ENCODE measurements at places on chromosomes 7 and 10. TPM values are rescaled to one million over a fixed set of nuclear protein-coding genes. Genes with fewer than 3 reads are reported as not detected.

- H3K4me3 ChIP-seq, result no peak overlapping the region
- H3K27me3 ChIP-seq, result no peaks in the 10 kb centered on the region
- no peak for DNase-seq
- H3K27ac ChIP-seq, result no peak overlapping the region
- no peaks in the 10 kb centered on the region for H3K4me1 ChIP-seq
- no peaks in the 10 kb centered on the region for H3K36me3 ChIP-seq
Observed at GRCh38 chr7:135197906-135198655, 13.2 kb downstream of the WDR91 start.

DNA sequence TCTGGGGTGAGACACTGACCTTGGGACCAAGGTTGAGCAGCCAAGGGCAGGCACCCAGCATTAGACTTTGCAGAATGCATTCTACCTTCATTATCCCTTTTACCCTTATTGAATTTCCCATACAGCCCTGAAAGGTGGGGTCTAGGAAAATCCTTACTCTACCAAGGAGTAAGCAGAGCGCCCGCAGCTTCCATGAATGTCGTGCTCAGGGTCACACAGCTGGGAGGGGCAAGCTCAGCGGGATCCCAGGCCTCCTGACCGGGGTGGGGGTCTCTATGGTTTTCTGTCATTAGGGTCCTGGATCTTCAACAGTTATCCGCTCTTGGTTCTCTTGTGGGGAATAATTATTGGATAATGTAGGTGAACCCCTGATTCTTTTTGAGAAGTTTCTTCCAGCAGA, 30.7 kb upstream of the BTBD16 start:
- no peak overlapping the region for H3K4me3 ChIP-seq
- no peak for DNase-seq
- H3K36me3 ChIP-seq, result no peaks in the 10 kb centered on the region

DNA sequence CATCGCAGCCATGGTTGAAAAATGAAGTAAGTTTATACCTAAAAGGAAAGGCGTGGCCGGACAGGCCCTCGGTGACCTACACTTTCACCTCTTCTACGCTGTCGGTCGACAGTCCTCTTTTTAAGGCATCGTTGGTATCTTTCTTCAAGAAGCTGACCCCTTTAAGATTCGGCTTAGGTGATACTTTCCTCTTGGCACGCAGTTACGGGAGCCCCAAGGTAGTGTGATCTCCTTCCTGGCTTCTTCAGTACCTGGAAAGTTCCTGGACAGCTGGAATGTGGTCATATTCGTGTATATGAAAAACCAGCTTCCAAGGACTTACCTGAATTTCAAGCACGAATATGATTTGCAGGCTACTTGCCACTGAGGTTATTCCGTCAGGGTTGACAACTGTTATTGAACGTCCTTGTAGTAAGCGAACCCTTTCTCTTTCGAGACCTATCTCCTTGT, 885 bp upstream of the SYPL1 start:
- no peak for DNase-seq
- no peaks in the 10 kb centered on the region for H3K4me1 ChIP-seq
- H3K27ac ChIP-seq, result peak overlapping the region; percentile 100
- no peaks in the 10 kb centered on the region for H3K27me3 ChIP-seq
- no peak overlapping the region for H3K4me3 ChIP-seq

DNA sequence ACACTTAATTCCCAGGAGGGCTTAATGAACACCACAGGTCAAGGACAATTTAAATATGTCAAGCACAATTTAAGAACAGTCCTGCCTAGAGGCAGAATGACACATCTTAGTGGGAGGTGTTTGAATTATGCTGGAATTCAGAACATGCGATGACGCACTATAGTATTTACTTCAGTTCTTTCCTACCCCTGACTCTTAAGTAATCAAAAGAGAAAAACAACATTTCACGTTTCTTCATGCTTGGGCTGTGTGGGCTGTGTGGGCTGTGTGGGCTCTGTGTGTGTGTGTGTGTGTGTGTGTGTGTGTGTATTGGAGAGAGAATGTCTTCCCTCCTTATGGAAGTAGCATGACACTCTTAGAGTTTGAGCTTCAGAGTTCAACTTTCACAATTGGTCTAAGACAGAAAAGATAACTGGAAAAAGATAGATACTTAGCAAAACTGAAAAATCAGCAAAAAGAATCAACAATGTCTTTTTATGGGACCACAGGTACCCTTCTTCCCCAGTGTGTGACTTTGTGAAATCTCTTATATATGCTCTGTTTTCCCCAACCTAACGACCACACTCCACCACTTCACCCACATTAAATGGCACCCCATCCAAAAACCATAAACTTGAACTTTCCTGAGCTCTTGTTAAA, 33.7 kb upstream of the CABCOCO1 start:
- peak overlapping the region; percentile 44 for H3K27ac ChIP-seq
- DNase-seq, result peak; percentile 20
- H3K27me3 ChIP-seq, result no peaks in the 10 kb centered on the region
- no peaks in the 10 kb centered on the region for H3K36me3 ChIP-seq
- H3K4me3 ChIP-seq, result no peak overlapping the region

DNA sequence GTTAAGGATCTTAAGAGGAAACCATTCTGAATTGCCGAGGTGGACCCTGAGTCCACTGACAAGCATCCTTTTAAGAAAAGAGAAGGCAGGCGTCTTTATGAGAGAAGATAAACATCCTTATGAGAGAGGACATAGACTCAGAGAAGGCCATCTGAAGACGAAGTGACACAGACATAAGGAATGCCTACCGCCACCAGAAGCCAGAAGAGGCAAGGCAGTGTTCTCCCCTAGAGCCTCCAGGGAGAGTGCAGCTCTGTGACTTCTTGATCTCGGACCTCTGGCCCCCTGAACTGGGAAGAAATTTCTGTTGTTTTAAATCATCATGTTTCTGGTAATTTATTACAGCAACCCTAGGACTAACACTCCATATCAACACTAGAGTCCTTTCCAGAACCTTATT, 25.2 kb upstream of the ING3 start:
- no peak overlapping the region for H3K4me3 ChIP-seq
- no peaks in the 10 kb centered on the region for H3K27me3 ChIP-seq
- no peaks in the 10 kb centered on the region for H3K36me3 ChIP-seq

DNA sequence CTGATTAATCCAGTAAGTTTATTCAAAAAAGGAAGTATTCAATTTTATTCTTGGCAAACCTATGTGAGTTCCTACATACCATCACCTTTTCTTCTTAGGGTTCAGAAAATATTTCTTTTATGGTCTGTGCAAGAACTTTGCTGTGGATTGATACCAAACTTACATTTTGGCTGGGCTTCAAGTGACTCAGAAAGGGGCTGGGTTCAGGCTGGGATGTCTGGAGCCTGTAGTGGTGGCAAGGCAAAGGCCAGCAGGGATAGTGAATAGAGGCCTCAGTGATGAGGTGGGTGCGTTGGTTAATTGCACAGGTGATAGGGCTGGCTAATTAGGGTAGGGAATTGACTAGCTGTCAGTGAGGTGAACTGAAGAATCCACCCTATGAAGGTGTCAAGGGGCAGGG, 40.2 kb upstream of the ATXN7L1 start:
- no peaks in the 10 kb centered on the region for H3K36me3 ChIP-seq
- no peaks in the 10 kb centered on the region for H3K27me3 ChIP-seq
- no peak overlapping the region for H3K27ac ChIP-seq
- no peak overlapping the region for H3K4me3 ChIP-seq
- no peaks in the 10 kb centered on the region for H3K4me1 ChIP-seq
- DNase-seq, result no peak

DNA sequence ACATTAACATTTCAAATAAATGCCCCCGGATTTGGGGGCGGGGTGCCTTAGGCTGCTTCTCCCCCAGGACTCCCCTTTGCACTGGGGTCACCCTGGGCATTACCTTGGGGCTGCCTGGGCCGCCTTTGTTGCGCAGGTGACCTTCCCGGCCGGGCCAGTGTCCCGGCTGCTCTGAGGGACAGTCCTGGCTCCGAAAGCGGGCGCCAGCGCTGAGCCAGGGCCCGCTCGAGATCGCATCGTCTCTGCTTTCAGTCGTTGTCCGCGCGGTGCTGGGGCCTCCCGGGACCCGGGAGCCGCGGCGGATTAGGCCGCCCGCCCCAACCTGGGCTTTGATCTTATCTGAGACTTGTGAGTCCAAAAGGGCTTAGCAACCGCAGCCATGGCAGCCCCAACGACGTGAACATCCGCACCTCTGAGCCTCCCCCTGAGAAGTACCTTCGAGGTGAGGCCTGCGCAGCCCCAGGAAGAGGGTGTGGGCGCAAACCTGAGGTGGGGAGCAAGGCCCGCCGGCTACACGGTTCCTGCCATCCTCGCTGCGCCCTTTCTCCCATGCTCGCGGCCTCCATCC, 14.8 kb upstream of the WAPL start:
- H3K36me3 ChIP-seq, result no peaks in the 10 kb centered on the region
- no peaks in the 10 kb centered on the region for H3K4me1 ChIP-seq
- H3K27ac ChIP-seq, result no peak overlapping the region
- DNase-seq, result no peak
- H3K27me3 ChIP-seq, result no peaks in the 10 kb centered on the region

DNA sequence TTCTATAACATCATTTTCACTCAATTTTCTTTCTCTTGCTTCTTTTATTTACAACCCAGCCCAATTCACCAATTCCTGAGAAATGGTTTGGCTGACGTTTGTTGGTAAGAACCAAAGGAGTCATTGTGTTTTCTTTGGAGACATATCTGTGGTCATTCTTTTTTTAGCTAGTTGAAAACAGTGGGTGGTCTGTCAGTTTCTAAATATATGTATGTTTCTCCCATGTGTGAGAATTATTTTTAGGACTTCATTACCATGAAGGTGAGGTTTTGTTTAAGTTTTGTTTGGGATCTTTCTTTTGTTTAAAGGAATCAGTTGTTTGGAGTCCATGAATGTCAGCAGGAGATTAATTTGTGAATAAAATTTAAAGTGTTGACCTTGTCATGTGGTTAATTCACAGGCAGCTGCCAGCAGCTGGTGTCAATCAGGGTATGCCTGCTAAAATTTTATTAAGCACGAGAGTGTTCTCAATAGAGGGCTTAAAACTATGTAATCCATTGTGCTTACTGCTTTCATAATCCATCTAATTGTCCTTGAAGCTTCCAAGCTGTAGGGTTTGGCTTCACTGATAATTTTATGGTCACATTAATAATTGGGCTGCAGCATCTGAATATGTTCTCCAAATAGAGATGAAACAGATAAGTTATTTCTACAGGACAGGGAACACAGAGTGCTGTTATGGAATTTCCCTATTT, 38.7 kb downstream of the INSYN2A start:
- H3K36me3 ChIP-seq, result no peaks in the 10 kb centered on the region
- DNase-seq, result no peak
- H3K4me3 ChIP-seq, result no peak overlapping the region
- H3K27ac ChIP-seq, result no peak overlapping the region
- H3K27me3 ChIP-seq, result no peaks in the 10 kb centered on the region

- H3K4me3 ChIP-seq, result no peak within 1 kb of the TSS
- no peak for DNase-seq
- H3K27me3 ChIP-seq, result no peaks in the 10 kb centered on the region
- H3K27ac ChIP-seq, result no peak within 1 kb of the TSS
Observed at GRCh38 chr10:48684792-48685623, at the start of gene WDFY4. WDFY4 (plus strand) TSS chr10:48684873; CDS start chr10:48709733, 24,860 bp downstream.

DNA sequence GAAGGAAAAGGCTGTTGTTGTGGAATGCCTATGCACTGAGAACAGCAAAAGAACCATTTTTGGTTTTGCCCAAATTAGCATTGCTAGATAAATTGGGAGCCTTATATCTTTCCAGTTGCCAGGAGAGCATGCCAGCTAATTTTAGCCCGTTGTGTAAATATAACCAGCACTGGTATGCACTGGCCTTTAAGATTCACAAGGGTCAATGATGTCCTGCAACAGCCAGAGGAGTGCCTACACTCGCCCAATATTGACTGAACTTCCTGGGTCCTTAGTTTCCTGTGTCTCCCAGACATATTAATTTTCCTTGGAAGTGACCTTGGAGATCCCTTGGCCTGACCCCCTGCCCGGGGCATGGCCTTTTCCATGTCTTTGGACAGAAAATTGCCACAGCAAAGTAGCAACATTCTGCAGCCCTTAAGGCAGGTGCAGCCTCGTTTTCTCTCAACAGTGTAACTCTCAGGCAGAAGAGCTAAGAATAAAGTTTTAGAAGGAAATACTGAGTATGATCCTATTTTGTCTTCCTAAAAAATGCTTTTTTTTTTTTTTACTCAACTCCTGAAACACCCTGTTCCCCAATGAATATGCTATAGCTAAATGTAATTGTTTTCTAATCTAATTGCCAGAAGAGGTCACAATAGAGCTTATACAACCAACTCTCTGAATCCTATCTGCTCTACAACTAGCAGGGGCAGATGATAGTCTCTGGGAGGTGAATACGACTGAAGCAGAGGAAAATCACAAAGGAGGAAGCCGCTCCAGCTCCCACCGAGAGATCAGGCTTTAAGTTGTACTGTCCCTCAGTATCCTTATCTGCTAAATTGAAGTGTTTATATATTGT, 131.9 kb upstream of the PCGF5 start:
- H3K4me1 ChIP-seq, result no peaks in the 10 kb centered on the region
- H3K36me3 ChIP-seq, result no peaks in the 10 kb centered on the region
- no peak for DNase-seq

DNA sequence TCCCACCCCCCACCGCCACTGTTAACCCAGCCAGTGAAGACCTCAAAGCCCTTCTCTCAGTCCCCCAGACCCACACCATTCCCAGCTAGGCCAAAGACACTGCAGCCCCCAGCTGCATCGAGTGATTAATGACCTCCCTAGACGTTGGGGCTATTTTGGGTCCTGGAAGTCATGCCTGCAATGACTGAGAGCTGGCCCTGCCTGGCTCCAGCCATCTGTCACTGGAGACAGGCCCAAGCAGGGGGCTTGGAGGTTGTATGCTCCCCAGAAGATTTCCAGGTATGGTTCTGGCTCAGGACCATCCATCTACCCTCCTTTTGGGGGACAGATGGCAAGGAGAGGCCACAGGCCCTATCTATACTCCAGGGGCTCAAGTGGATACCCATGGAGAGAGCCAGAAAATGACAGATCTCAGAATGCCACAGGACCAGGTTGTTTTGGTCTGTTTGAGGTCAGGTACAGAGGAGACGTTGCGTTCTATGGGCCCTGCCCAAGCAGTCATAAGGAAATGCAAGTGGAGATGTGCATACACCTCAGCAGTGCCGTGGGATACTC, 5.1 kb downstream of the KCNIP2 start:
- no peaks in the 10 kb centered on the region for H3K36me3 ChIP-seq
- no peak overlapping the region for H3K4me3 ChIP-seq
- DNase-seq, result no peak
- peaks cover 6% of the 10 kb centered on the region for H3K4me1 ChIP-seq
- no peaks in the 10 kb centered on the region for H3K27me3 ChIP-seq

DNA sequence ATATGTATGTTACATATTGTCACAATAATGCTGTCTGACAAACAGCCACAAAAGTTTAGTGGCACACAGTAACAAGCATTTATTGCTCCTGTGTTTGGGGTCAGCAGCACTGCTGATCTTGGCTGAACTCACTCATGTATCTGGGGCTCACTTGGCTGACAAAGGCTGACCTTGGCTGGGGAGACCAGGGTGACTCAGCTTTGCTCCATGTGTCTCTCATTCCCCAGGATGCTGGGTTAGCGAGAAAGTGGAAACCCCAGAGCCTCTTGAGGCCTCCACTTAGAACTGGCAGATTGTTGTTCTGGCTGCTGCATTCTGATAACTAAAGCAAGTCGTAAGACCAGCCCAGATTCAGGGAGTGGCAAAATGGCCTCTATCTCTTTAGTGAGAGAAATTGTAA, 217.3 kb upstream of the HABP2 start:
- H3K27me3 ChIP-seq, result no peaks in the 10 kb centered on the region
- H3K4me3 ChIP-seq, result no peak overlapping the region
- H3K27ac ChIP-seq, result no peak overlapping the region
- DNase-seq, result no peak

- H3K4me1 ChIP-seq, result no peaks in the 10 kb centered on the region
- H3K4me3 ChIP-seq, result peak overlapping the region; percentile 47
- H3K27ac ChIP-seq, result peak overlapping the region; percentile 70
- no peak for DNase-seq
Observed at GRCh38 chr7:50069613-50070012, 23.4 kb downstream of the ZPBP start.

BEND7 gene
- 3.3 TPM for total RNA-seq

FBXO24 gene
- not detected for total RNA-seq

SUFU gene
- total RNA-seq, result 2.8 TPM

PKD2L1 gene
- total RNA-seq, result not detected

CYP26C1 gene
- 0.41 TPM for total RNA-seq

All from uterus (tissue), 4 donors.